Stimulated activated CD4-positive, alpha-beta T cell treated with anti-CD3 and anti-CD28 coated beads, Interleukin-1b, Interleukin-23, amount 100 ng/mL, for 24 hours (primary cell): ENCODE measurements at places on chromosomes 2 and 18.

- DNase-seq, result no peak
Observed at GRCh38 chr18:37987901-37988300, 422.3 kb upstream of the CELF4 start.

DNA sequence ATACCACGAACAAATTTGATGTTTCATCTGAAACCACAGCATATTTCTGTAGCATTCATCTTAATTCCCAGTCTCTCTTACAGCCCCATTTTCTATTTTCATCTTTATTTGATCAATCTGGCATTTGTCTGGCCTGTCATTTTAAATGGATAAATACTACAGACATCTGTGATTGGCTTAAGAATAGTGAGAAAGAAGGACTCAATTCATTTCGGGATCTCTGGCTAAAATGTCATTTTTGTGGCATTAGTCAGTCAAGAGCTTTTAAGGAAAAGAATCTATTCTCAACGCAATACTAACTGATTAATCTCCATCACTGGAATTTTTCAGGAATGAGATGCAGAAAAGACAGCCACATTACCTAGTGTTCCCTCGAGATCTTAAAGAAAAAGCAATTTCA, 585.9 kb downstream of the IRS1 start:
- DNase-seq, result no peak

DNA sequence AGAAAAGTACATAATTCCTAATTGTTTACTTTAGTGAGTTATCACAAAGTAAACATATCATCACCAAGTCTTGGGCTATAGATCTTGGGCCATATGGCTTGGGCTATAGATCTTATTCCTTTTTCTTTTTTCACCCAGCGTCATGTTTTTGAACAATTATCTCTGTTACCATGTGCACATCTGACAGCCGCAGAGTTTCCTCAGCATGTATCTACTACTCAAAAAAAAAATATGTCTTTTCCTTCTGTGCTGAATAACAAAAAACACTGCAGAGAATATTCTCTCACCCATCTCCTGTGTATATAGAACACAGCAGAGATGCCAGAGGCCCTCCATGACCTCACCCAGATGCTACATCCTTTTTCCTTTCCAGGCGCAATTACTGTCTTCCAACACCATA, 76.2 kb upstream of the MYO3B start:
- no peak for DNase-seq

DNA sequence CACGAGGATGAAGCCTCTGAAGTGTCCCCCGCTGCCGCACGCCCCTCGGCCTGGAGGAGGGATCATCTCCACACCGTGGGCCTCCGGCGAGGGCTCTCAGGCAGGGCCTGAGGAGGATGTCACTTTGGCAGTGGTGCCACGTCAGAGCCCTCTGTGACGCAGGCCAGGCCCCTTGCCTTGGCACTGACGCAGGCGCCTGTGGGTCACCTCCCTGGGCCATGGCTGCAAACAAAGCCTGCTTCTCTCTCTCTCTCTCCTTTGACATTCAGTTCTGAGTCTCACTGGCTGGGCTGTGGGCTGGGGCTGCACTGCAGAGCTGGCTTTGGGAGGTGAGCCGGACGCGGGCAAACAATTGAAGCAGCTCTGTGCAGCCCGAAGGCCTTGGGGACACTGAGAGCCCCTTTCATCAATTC, 273.7 kb downstream of the TWIST2 start:
- DNase-seq, result no peak
